ENCODE measurements at places on chromosomes 1 and 21.

DNA sequence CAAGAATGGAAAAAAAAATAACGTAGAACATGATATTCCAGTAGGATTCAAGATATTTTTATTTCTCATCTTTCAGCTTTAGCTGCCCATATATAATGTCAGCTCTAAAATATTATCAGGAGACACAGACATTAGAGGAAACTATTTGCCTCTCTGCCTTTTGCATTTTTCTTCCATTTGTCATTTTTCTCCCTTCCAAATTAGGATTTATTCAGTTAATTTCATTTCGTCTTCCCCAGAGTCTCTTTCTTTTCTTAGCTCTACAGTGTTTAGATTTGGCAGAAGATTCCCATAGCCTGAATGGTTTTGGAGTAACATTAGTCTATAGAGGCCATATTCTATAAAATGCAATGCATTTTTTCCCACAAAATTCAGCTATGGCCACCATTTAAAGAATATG, 5.1 kb upstream of the ENAH start:
- peak; percentile 56 for DNase-seq

DNA sequence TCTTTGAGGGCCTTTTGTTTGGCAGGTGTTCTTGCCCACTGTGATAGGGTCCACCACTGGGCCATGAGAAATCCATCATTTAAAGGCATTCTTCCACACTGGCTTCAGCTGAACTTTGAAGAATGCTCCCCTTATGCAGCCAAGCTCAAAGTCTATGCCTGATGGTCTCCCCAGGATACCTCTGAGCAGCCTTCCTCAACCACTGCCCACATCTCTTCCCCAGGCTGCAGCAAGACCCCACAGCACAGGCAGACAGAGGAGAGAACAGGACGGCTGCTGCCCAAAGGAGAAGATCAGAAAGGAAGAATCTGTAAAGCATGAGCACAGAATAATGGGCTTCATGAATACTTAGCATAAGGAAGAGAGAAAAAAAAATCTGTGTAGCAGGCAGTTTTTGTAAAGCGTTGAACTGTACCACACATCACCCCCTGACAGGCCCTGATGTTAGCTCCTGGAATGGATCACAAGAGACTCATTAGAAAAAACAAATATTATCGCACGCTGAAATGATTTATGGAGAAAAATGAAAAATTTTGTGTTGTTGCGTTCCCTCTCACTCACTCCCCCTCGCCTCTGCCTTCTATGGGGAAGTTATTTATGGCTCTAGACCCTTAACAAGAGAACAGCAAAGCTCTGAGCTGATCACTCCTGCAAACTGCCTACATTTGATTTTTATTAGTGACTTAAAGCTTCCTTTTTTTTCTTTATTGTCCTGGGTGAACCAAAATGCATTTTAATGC, 134.1 kb downstream of the TMEM53 start:
- DNase-seq, result no peak

DNA sequence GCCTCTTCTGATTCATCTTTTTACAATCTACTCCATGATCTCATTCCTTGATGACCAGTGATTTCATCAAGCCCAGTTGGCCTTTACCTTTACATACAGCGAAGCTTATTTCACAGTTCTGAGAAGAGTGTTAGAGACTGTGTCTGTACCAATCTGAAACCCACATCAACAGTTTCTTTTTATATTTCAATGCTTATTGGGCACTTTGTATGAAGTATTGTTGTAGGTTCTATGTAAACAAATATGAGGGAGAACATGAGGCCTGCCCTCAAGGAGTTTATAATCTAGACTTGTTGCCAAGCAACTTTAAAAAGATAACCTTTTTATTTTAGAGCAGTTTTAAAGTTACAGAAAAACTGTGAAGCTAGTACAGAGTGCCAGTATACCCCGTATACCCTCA, 27.5 kb upstream of the RWDD3 start:
- no peak for DNase-seq

DNA sequence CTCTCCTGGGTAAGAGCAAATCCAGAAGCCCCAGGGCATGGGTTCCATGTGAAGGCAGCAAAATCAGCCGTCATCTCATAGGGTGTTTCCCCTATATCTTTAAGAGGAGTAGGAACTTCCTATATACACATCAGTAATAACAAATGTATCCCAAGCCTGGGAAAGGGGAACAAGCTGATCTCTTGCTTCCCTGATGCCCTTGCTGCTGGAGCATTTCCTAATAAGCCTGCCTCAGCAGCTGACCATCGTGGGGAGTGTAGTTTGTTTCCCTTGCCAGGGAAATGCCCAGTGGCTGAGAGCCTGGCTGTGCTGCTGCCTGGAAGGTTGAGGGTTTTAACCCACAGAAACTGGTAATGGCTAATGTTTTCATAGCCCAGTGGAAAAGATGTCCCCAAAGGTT, 177.0 kb downstream of the NPHP4 start:
- no peak for DNase-seq

DNA sequence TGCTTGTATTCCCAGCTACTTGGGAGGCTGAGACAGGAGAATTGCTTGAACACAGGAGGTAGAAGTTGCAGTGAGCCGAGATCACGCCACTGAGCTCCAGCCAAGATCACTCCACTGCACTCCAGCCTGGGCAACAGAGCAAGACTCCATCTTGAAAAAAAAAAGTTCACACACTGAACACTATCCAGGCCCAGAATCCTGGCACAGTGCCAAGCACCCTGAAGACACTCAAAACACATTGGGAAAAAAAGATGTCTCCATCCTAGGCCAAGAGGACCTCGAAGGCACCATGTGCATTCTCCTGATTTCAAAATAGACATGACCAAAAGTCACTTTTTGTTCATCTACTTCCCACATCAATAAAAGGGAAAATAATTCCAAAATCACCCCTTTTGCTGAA, 38.7 kb downstream of the SLC9A1 start:
- no peak for DNase-seq

GRCh38 chr1:50112193-50112592, 3.5 kb downstream of the ELAVL4 start:
- DNase-seq, result no peak

GRCh38 chr1:12433323-12434053, 184.5 kb downstream of the DHRS3 start:
- DNase-seq, result peak; percentile 67

- DNase-seq, result peak; percentile 81
Measured at GRCh38 chr1:162905174-162906158, 44.5 kb upstream of the CCDC190 start.

Data from IMR-90 (cell line).